ENCODE measurements at places on chromosomes 3 and 15.

GRCh38 chr3:30586096-30586805 lies 20.1 kb upstream of the TGFBR2 start:
- DNase-seq = no peak

GRCh38 chr15:58322253-58322652 lies 109.5 kb upstream of the LIPC start:
- DNase-seq = no peak

DNA sequence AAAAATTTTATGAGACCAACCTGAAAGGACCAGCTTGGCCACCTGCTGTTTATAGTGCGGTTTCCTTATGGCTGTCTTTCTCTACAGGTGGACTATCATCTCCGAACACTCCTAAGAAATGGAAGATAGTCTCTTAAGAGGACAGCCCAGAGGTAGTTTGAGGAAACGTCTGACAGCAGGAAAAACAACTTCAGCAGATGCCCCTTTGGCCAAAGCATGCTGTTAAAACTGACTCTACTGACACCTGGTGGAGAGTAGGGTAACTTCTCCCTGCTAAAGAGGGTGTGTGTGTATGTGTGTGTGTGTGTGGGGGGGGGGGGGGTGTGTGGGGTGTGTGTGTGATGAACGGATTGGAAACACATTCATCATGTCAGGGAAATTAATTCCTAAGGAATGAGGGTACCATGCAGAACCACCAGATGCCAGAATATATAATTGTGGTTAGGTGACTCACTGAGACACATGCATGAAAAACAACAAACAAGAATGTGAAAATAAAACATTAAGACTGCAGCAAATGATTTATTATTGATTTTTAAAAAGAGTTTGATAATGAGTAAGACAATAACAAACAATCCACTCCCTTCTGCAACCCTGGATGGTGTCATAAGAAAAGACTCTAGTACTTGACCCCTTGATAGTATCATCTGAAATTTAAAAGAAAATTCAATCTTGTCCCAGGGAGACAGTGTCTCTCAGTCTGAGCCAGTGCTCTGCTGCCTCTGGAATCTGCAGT lies 256.5 kb downstream of the THRB start:
- peak; percentile 89 for DNase-seq

DNA sequence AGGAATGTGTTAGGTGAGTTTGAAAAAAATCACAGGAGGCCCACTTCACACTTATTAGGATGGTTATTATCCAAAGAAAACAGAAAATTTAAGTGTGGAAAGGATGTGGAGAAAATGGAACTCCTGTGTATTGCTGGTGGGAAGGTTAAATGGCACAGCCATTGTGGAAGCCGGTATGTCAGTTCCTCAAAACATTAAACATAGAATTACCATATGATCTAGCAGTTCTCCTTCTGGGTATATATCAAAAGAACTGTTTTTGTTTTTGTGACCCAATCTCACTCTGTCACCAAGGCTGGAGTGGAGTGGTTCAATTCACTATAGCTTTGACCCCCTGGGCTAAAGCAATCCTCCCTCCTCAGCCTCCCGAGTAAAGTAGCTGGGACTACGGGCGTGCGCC lies 10.4 kb upstream of the ZFYVE19 start:
- no peak for DNase-seq

DNA sequence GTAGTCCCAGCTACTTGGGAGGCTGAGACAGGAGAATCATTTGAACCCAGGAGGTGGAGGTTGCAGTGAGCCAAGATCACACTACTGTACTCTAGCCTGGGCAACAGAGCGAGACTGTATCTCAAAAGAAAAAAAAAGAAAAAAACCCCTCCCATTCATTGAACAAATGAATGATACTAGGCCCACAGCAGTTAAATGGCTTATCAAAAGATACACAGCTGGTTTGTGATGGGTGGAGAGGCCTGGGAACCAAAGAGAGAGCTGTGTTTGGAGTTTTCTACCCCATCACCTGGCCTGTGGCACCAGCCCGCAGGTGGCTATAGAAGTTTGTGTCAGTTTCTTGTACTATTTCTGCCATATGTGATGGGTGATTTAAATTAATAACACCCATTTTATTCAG lies 43.1 kb upstream of the LCTL start:
- DNase-seq = no peak

DNA sequence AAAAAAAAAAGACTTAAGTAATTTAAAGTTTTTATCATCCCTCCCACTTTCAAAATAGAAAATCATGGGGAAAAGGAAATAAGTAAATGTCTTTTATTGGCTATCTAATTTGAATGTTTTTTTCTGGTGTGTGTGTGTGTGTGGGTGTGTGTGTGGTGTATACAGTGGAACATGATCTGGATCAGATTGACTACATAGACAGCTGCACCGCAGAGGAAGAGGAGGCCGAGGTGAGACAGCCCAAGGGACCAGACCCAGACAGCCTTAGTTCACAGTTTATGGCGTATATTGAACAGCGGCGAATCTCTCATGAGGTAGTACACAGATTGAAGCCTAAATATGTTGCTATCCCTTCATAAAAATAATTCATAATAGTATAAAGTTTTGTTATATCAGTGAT lies 44.5 kb downstream of the LRCH3 start:
- DNase-seq = no peak

GRCh38 chr3:53805463-53806159 lies 40.6 kb downstream of the CHDH start:
- no peak for DNase-seq

GRCh38 chr3:47577583-47578118 lies 1.0 kb downstream of the CSPG5 start:
- DNase-seq = peak; percentile 15

DNA sequence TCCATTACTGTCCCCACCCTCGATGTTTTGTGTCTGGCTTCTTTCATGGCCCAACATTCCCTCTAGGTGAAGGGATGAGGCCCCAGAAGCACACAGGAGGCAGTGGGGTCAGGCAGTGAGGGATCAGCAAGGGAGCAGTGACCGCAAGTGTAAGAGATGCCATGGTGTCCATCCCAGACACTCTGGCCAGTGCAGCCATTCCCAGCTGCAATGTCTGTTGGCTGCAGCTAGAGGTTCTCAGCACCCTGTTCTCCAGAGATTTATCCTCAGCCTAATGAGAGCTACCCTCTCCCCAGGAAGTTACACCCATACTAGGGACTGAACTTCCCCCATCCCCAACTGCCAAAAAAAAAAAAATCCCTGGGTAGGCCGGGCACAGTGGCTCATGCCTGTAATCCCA lies 40.2 kb downstream of the TRANK1 start:
- DNase-seq = peak; percentile 49

GRCh38 chr15:71049706-71050422 lies 65.4 kb upstream of the THSD4 start:
- DNase-seq = no peak

DNA sequence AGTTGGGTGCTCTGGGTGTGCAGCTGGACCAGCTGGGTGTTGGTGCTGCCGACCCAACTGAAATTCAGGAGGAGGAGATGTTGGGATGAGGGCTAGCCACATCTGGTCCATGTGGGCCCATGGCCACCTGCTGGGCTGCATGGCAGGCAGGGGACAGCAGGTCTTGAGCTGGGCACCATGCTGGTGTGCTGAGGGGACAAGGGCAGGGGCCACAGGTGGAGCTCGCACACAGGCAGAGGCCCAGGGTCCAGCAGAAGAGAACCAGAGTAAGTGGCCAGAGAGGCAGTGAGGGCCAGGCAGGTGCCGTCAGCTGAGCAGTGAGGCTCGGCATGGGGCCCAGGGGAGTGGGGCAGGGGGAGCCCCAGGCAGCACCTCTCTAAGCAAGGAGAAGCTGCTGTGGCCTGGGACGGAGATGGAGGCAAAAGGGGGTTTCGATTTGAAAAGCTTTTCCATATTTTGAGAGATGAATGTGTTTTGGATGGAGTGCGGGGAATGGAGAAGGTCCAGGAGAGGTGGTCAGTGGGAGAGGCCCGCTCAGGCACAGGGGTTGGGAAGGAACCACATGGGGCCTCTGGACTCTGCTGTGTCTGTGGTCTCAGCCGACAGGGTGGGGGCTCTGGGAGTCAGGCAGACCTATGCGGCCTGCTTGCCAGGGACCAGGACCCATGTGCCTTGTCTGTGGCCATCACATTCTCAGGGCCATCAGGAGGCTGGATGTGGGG lies 30.5 kb upstream of the PLXNA1 start:
- no peak for DNase-seq

DNA sequence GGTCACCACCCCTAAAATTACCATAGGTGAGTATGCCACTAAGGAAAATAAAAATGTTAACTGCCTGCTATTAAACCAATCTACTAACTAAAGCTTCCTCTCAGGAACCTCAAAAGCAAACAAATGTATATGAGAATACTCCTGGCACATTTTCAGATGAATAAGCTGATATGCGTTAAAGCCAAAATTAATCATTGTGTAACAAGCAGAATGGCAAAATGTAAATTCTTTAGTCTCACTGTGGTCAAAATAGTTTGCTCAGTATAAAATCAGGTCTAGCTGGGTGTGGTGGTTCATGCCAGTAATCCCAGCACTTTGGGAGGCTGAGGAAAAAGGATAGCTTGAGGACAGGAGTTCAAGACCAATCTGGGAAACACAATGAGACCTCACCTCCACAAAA lies 53.6 kb downstream of the SUMF1 start:
- DNase-seq = peak; percentile 22

DNA sequence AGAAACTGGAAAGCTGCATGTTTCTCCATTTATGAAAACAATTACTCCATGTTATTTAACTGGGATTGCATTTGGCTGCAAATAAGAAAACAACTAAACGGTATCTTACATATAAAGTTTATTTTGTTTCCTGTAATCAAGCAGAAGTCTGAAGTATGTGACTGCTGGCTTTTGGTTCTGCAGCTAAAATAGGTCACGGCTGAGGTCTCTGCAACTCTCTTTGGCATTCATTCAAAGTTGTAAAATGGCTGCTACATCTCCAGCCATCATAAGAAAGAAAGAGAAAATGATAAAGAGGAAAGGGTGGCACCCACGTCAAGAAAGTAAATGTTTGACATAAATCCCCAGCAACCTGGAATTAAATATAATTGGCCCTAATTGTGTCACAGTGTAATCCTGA lies 406.1 kb downstream of the TBC1D5 start:
- no peak for DNase-seq

- no peak for DNase-seq
These were observed 885 bp downstream of the EFCC1 start for GRCh38 chr3:129001806-129002572.

GRCh38 chr3:10992017-10992942 lies at the start of gene SLC6A1:
Gene SLC6A1 (plus strand): TSS chr3:10992748. CDS start chr3:11017212, 24,464 bp downstream.
- DNase-seq = no peak

- DNase-seq = no peak
These were observed 41.5 kb downstream of the GPD1L start for GRCh38 chr3:32147933-32148332.

DNA sequence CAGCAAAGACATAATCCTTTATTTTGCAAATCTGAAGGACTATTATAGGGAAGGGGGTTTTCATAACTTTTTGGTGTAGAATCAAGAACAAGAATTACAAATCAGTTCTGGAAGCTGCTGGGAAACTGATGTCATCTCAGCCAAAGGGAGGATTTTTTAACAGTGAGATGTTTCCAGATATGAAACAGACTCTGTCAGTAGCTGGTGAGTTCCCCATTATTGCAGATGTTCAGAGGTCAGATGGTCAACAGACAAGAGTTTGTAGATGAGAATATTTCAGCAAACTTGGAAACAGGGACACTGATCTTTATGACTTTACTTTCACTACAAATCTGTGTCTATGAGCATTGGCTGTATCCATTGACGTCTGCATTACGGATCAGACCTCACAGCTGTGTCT lies 71.9 kb upstream of the LPP start:
- DNase-seq = peak; percentile 28

- peak; percentile 99 for DNase-seq
These were observed 437 bp upstream of the USF3 start for GRCh38 chr3:113696658-113697499.

DNA sequence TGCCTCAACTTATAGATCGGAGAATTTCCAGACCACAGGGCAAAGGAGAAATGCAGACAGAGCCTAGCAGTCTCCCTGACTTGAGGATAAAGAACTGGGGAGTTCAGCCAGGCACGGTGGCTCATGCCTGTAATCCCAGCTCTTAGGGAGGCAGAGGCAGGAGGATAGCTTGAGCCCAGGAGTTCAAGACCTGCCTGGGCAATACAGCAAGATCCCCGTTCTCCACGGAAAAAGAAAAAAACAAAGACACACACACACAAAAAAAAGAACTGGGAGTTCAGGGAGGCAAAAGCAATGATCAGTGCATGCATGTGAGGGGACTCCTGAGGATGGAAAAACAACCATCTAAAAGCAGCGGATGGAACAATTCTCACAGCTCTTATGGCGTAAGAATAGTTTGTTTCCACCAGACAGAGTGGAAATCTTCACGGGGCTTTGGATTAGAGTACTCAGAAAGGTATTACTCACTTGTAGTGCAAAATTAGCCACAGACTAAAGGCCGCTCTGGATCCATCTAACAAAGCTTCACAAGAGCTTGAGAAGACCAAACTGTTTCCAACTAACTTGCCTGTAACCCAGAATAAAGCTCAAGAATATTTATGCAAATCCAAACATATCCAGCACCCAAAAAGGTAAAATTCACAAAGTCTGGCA lies 16.3 kb downstream of the SEC11A start:
- no peak for DNase-seq

Data from RPMI7951 (cell line).